ENCODE measurements at places on chromosomes 6 and 20.

DNA sequence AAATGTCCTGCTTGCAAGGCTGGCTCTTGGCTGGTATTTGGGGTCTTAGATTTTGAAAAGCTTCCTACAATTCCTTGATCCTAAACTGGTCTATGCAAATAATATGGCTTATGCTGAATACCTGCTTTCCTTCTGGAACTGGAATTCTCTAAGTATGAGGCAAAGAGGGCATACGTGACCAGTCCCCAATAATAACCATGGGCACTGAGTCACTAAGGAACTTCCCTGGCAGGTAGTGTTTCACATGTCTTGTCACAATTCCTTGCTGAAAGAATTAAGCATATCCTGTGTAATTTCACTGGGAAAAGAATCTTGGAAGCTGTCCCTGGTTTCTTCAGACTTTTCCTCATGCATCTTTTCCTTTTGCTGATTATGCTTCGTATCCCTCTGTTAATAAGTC is 106.5 kb downstream of the MMS22L start:
- no peak for DNase-seq

DNA sequence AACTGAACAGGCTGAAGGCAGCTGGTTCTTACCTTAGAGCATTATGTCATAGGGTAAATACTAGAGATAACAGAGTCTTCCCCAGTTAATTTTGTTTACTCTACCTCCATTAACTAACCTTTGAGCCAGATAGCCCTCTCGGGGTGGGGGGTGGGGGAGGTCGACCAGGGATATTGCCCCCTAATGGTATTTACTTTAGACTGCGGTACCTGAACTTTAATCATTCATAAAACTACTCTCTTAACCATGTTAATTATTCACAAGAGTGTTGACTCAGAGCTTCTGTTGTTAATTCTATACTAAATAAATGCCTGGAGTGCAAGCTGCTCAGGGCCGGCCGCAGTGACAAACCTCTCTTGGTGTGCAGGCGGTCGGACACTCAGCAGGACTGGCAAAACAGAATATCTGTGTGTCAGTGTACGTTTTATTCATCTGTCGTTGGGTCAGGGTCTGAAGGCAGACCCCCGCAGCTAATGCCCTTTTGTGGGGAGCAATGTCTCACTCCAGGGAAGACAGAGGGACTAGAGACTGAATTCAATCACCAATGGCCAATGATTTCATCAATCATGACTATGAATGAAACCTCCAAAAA is 152.4 kb upstream of the COL21A1 start:
- DNase-seq = no peak

DNA sequence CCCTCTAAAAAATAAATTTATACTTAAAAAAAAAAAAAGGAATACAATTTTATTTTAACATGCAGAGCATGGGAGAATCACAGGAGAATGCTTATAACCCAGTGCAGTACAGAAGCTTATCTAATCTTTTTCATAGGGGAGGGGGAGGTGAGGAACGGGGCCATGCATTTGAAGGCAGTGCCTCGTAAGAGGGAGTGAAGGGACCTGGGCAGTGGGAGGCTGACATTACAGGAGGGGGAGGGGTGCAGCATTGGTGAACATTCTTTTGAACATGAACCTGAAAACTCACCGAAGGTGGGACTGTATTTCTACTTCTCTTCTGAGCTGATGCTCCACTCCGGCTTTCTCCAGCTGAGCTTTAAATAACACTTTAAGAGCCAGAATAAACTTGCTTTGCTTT is 9.3 kb downstream of the AURKA start:
- no peak for DNase-seq

GRCh38 chr6:111278731-111279130 is 191.4 kb downstream of the SLC16A10 start:
- no peak for DNase-seq

- DNase-seq = no peak
Observed at GRCh38 chr6:19159089-19159488, 678.1 kb upstream of the ID4 start.

- no peak for DNase-seq
Observed at GRCh38 chr6:118283766-118284165, 264.3 kb upstream of the PLN start.

Measured in psoas muscle (tissue), 8 donors.